T-cell (primary cell): ENCODE measurements at places on chromosomes 1 and 21.

DNA sequence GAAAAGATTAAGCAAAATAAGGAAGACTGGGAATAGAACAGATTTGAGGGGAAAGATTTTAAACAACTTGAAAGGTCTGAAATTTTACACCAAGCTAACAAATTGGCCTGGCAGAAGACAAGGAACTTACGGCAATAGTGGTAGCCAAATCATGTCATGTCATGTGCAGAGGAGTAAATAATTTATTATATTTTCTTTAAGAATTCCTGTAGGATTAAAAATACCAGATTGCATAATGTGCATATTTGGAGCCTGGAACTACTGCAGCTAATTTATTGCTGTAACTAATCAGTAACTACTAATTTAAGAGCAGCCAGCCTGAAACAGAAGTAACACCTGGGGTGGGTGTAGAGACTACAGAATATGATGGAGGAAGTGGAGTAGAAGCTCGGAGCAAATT, 334.3 kb downstream of the TGFB2 start:
- no peak for DNase-seq

- DNase-seq: no peak
These were observed 32.0 kb upstream of the SLC30A1 start for GRCh38 chr1:211610779-211611556.

DNA sequence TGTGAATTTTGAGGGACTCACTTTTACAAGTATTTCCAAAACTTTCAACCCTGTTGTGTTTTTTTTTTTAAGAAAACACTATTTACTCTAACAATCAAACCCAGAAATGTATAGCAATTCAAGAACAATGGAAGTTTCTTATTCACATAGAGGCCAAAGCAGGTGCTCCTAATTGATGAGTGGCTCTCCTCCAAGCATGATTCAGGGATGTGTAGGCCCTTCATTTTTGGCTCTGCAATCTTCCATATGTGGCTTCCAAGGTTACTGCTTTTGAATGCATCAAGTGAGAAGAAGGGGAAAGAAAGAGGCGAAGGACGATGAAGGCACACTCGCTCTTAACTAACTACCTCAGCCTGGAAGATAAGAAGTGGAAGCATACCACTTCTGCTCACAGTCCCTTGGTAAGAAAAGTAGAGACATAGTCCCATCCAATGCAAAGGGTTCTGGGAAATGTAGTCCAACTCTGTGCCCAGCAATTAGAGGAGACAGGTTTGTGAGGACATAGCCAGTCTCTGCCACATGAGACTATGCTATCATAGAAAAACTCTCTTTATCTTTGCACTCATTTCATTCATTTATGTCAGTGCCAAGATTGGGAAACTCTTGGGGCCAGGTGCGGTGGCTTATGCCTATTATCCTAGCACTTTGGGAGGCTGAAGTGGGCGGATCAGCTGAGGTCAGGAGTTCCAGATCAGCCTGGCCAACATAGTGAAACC, 46.0 kb downstream of the OPTC start:
- DNase-seq: no peak

- no peak for DNase-seq
These were observed 30.4 kb downstream of the S100A10 start for GRCh38 chr1:151963288-151963687.

GRCh38 chr1:7223334-7224080, 438.3 kb downstream of the CAMTA1 start:
- no peak for DNase-seq

DNA sequence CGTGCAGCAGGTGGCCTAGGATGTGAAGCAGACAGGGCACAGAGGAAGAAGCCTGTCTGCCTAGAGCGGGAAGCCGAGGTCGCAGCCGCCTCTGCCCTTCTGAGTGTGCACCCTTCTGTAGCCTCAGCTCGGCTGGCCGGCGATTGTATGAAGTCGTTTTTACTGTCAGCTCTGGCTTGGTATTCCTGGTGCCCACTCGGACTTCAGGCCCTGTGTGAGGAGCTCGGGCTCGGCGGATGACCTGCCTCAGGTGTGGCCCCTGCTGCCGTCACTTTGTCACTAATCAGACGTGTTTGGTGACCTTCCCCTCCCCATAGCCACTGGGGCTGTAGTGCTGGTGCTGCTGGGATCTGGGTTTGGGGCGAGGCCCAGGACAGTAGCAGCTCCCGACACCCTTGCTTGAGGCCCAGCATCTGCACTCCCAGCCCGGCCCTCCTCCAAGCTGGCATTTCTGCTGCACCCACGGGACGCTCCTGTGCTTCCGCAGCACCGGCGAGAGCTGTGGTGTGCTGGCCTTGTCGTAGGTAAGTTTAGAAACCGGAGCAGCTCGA, 18.1 kb downstream of the SLX9 start:
- no peak for DNase-seq

DNA sequence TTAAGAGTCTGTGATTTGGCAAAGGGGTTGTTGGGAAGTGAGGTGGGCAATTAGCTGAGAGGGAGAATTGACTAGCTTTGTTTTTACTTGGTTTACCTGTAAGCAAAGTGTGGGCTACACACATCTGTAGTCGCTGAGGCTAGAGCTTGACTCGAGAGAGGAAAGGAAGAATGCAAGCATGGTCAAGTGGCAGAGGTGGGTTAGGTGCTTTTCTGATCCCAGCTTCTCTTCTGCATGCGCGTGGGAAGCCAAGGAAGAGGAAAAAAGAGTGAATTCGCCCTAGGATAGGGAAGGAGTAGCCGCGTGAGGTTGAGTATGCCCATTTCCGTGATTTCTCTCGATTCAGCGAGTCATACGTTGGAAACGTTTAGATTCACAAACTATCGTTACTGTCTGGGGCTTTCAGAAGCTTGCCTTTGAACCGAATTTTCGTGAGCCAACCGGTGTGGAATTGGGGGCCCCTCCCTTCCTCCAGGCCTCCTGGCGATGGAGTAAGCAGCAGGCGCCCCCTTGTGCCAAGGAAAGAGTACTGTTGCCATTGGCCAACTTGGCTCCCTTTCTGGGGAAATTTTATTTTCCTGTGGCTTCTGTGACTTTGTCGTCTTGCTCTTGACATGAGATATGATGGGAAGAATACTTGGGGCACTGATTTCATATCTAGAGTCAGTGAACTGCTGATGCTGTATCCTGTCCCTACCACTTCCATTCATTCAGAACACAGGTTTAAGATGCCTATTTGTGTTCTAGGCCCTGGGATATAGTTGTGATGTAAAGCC, 1.3 kb downstream of the PIGV start:
- peak; percentile 85 for DNase-seq
